ENCODE measurements at places on chromosomes 2 and 18. TPM values are rescaled to one million over a fixed set of nuclear protein-coding genes. Genes with fewer than 3 reads are reported as not detected.

- no peak for DNase-seq
Observed at GRCh38 chr2:144925886-144926285, 406.0 kb upstream of the ZEB2 start.

DNA sequence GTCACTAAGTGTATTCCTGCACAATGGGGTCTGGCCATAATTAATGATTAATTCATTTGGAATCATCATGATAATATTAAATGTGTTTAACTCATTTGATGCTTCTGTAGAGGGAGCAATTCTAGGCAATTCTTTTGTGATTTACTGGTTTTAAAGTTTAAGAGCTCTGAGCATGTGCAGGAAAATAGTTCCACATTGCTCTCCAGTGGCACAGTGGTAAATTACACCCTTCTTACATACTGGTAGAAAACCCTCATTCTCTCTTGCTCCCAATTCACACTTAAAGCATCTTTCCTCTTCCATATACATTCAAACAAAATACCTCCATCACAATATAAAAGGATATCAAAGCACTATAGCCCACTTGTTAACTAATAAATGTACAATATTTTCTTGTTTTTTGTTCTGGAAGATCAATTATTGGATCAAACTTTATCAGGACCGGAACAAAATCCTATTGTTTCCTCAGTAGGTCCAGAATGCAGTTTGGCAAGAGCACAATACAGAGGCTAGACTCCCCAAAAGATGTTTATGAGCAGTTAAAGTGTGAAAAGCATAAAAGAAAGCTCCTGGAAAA is 844.3 kb downstream of the MBD2 start:
- peak; percentile 1 for DNase-seq

DNA sequence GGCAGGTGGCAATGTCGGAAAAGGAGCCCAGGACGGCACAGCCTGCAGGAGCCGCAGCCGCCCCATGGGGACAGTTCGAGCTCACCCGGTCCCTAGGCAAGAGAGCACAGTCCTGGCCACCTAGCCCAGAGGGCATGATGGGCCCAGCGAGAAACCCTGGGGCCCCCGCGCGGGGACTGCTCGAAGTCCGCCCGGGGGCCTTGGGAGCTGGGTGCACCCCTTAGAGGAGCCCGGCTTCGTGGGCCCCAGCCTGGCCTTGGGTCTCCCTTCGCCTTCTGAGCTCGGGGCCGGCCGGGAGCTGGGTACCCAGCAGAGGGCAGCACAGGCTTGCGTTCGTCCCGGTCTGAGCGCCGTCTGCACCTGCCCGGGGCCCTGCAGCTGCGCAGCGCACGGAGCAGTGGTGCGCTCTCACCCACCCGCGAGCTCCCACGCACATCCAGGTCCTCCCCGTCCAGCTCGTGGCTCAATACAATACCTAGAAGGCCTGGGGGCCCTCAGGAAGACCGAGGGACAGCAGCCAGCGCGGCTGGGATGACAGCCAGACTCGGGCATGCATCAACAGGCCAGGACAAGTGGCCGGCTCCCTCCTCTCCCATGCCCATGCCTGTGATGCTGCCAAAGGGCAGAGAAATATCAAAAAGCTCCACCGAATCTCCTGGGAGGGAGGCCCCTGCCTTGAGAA is 96.2 kb upstream of the ZNF532 start:
- DNase-seq = no peak

GRCh38 chr2:102014041-102014345 is 22.2 kb downstream of the IL1R2 start:
- DNase-seq = no peak

DNA sequence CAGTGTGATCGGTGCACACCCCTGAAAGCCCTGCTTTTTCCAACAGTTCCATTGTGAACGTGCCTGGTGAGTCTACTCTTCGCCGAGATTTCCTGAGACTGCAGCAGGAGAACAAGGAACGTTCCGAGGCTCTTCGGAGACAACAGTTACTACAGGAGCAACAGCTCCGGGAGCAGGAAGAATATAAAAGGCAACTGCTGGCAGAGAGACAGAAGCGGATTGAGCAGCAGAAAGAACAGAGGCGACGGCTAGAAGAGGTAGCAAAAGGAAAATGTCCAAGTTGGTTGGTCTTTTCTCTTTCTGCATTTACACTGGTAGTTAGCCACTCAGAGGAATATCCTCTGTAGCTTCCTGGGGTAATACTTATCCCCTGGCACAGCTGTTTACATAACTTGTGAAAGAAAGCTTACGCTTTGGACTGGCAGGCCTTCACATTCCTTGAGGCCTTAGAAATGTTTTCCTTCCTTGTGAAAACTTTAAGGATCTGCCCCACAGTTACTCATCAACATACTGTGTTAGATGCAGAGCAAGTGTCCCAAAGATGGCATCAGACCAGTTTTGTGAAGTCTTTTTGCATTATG is 146.6 kb downstream of the MAP4K4 start:
- no peak for DNase-seq

DNA sequence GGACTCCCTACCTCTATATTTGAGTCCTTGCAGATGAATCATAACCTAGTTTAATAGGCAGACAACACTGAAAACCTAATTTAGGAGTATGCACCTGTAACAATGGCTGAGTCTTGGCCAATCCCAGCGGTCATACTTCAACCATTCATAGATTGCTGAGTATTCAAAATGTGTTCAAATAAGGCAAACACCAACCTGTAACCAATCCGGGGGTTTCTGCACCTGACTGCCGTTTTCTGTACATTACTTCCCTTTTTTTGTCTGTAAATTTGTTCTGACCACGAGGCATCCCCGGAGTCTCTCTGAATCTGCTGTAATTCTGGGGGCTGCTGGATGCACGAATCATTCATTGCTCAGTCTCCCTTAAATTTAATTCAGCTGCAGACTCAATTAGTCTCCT is 338.6 kb downstream of the STK39 start:
- DNase-seq = no peak

- no peak for DNase-seq
Observed at GRCh38 chr2:127650785-127651380, 4.9 kb downstream of the GPR17 start.

Gene LINC00305
- polyA plus RNA-seq = not detected

Gene DNAH6
- polyA plus RNA-seq = 0.10 TPM

Gene LHCGR
- polyA plus RNA-seq = 0.15 TPM

Gene ARHGAP28
- polyA plus RNA-seq = 22.5 TPM

Gene CCDC85A
- polyA plus RNA-seq = 3.2 TPM

Data from forelimb muscle (tissue), 1 donor.